ENCODE measurements at places on chromosomes 16 and 17.

DNA sequence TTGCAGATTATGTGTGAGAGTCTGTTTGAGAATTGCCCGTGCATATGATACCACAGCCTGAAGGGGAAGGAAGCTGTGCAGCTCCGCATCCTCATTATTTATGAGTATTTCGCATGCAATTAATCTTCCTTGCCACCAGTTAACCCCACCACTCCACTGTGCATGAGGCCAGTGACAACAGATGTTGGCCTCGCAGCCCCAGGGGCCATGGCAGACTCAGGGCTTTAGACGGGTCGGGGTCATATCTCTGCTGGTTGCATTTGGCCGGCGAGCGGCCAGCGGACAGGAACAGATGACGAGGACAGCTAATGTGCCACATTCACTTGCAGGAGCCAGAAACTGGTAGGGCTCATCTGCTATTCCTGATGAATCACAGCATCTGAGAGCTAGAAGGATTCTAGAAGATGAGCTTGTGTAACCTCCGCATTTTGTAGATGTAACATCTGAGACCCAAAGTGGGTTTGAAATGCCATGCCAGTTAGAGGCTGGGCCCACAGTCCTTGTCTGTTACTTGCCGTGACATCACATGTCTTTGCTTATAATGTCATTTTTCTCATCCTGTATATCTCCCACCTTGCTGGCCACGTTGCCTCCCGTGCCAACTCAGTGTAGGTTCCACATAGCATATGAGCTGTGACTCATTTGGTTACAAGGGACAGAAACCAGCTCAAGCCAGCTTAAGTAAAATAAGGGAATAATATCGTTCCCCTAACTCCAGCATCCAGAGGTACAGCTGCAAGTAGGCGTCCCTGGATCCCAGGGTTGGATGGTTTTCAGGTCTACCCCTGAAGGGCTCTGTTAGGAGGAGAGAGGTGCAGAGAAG is 137.2 kb downstream of the SNX29 start:
- DNase-seq: no peak

DNA sequence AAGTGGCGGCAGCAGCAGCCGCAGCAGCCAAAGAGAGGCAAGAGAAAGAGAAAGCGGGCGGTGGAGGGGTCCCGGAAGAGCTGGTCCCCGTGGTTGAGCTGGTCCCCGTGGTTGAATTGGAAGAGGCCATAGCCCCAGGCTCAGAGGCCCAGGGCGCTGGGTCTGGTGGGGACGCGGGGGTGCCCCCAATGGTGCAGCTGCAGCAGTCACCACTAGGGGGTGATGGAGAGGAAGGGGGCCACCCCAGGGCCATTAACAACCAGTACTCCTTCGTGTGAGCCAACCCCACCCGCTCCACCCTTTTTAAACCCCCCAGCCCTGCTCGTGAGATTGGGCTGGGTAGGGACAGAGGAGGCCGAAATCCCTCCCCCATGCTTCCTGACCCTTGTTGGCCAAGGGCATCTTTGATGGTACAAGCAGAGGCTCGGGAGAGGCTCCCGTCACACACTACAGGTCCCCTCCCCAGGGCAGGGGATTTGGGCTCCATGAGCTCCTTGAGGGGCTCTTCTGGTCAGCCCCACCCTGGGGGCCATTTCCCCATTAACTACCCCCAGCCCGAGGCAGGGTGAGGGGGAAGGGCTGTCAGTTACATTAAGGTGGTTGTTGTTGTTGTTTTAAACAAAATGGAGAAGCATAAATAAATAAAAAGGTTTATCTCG is 4.6 kb upstream of the ATP2A1 start:
- DNase-seq: peak; percentile 47

GRCh38 chr16:80066805-80067580 is 466.5 kb upstream of the MAF start:
- no peak for DNase-seq

DNA sequence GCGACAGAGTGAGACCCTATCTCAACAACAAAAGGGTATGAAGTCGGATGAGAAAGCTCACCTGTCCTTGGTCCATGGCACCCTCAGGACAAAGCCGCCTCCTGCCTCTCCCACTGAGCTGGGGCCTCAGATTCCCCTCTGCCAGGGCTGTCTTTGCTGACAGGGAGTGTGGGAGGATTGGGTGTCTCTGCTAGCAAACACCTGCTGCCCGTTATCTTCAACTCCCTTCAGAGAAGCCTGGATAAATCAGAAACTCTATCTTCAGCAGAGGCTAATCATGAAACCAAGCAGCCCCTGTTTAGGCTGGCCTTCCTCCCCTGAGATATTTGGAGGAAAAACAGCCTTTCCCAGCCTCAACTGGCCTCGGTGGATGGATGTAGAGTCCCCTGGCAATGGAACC is 36.3 kb upstream of the CDH1 start:
- DNase-seq: no peak

DNA sequence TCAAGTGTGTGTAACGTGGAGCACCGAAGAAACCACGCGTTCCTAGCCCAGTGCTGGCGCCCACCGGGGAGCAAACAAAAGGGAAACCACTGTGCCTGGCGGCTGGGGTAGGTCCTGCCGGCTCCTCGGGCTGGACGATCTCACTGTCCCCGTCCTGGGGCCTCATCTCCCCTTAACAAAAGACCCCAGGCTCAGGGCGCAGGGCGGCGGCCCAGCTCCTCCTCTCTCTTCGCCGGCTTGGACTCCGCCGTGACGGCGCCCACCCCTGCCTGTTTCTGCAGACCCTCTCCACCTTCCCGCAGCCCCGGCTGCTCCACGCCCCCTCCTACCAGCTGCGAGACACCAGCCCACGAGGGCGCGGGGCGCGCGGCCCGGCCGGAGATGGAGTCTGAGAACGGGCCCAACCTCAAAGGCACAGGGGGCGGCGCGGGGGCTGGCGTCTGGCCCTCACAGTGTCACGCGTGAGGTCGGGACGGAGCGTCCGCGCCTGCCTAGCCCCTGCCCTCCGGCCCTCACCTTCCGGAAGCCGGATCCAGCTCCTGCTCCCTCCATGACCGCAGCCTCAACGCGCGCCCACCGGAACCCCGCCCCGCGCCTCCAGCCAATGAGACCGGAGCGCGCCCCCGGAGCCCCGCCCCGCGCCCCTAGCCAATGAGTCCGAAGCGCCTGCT is at the start of gene CENPX:
TSS of gene CENPX (minus strand) at position 569 of the 671 bp plus-strand sequence. CDS start at position 552, 17 bp downstream.
- no peak for DNase-seq

DNA sequence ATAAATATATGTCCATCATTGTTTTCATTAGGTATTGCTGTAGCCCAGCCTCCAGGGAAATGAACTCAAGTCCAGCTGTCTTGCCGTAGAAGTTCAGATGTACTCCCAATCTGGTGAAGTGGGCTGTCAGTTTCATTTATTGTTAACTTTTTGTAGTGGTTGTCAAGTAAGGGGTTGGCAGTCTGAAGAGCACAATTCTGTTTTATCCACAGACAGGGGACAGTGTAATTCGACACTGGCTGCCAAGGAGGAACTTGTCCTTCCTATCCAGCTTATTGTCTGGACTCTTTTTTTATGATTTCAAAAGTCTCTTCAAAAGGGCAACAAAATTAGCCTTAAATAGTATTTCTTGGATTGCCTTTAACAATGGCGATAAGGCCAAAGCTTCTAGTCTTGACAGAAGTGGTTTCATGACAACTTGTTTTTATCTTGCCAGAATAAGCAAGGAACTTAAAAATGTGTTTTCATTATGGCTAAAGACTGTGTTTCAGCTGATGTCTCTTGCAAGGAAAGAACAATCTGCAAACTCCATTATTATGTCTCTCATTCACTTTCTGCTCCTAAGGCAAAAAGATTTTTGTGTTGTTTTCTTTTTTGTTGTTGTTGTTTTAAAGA is 73.9 kb upstream of the TANC2 start:
- no peak for DNase-seq

DNA sequence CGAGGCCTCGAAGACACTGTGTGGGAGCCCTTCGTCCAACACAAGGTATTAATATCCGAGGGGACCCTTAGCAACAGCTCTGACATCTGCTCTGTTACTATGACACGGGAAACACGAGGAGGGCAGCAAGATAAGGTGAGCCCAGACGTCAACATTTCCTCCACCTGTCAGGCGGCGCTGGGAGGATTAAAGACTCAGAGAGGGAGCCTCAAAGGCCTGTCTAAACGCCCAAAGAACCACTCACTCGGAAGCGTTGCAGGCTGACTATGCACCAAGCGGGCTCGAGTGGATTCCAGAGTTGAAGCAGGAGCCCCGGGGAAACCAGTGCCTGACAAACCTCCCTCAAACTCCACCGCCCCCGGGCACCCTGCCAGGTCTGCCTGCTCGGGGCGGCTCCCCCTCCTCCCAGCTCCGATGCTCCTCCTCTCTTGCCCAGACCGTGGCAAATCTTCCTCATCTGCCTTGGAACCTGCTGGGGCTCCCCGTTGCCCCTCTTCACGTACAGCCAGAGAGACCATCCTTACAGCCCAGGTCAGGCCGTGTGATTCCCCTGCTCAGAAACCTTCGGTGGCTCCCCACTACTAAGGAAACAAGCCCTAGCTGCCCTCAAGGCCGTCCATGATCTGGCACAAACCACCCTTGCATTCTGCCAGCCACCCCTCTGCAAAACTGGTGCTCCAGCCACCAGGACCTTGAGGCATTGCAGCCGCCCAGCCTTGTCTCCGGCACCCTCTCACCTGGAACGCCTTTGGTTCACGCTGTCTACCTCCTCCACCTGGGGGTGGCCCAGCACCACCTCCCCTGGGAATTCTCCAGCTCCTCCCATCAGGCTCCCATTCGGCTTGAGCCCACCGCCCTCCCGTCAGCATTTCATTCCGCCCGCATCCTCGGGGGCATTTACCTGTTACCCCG is 16.2 kb downstream of the RPH3AL start:
- DNase-seq: no peak

DNA sequence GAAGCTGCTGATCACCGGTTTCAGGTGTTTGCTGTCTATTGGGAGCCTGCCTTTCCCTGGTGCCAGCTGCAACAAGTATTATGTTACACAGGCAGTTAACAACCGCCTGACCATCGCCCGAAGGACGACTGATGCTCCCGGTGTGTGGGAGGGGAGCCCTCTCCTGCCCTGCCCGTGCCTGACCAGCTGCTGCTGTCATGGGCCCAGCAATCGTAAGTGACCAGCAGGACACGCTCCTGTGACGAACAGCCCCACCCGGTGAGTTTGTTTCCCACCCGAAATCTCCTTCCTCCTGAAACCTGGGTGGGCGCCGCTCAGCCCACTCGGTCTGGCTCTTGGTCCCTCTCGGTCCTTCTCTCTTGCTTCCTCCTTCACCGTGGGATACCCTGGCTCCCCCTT is 17.9 kb upstream of the UBE2I start:
- DNase-seq: no peak

- DNase-seq: peak; percentile 61
These were observed 38.6 kb upstream of the SLFN13 start for GRCh38 chr17:35486920-35487732.

GRCh38 chr16:48538746-48539484 is 71.1 kb downstream of the N4BP1 start:
- no peak for DNase-seq

DNA sequence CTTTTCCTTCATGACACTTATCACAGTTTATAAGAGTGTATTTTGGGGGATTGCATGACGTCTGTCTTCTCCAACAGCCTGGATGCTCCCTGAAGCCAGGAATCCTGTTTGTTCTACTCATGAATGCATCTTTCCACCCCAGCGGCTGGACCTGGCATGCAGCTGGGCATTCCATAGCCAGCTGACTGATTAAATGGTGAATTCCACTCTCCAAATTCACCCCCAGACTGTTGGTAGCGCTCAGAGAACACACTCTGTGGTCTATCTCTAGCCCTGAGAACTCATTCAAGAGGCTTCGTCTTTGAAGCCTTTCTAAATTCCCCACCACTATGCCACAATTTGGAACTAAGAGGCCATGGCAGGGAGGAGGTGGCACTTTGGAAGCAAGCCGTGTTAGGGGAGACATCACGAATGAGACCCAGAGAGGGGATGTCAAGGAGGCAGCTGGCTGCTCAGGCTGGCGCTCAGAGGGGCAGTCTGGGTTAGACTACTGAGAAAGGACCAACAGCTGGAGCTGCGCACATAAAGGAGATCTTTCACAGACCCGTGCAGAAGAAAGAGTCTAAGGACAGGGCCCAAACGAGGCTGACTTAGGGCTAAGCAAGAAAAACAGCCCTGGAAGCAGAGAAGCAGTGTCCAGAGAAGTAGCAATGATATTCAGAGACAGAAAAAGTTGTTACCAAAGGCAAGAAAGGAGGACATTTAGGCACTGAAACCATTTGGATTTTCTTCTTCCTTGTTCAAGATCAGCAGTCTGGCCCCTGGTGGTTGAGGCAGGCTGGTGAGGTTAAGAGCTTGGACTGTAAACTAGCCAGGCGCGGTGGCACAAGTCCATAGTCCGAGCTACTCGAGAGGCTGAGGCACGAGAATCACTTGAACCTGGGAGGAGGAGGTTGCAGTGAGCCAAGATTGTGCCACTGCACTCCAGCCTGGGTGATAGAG is 42.4 kb upstream of the ZNF629 start:
- DNase-seq: no peak

GRCh38 chr17:78361225-78361701 is 1.4 kb upstream of the SOCS3 start:
- no peak for DNase-seq

GRCh38 chr16:70656712-70657263 is 10.4 kb downstream of the IL34 start:
- DNase-seq: no peak

- no peak for DNase-seq
These were observed 12.1 kb upstream of the FLYWCH1 start for GRCh38 chr16:2899564-2900072.

DNA sequence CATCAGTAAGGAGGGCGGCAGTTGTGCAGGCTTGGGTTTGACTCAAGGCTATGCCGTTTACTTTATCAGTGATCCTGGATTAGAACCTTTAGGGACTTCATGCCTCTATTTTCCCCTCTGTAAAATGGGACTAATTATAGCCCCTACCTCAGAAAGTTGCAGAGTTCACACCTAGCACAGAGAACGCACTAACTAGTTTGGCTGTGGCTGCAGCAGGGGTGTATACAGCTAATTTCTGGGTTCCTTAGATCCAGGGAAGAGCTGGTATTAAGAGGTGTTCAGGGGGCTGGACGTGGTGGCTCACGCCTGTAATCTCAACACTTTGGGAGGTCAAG is 267.3 kb downstream of the CPPED1 start:
- no peak for DNase-seq

DNA sequence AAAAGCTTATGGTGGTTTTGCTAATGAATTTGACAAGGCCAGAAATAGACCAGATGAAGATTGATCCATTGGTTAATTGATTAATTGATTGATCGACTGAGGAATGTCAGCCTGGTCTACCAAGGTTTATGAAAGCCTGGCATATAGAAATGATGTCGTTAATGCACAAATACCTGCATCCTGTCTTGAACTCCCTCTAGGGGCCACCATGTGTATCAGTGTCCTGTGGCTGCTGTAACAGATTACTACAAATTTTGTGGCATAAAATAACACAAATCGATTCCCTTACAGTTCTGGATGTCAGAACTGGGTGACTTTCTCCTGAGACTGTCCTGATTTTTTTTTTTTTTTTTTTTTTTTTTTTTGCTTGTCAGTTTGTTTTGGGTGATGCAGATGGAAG is 553.2 kb downstream of the MAF start:
- no peak for DNase-seq
